ENCODE measurements at places on chromosomes 7 and 10. TPM values are rescaled to one million over a fixed set of nuclear protein-coding genes. Genes with fewer than 3 reads are reported as not detected.

Gene PPIF
- 564 TPM for polyA plus RNA-seq

Gene PITX3
- polyA plus RNA-seq, result not detected

Gene ABCB4
- polyA plus RNA-seq, result 28.6 TPM

Gene ADCYAP1R1
- 7.0 TPM for polyA plus RNA-seq

Gene PNLIPRP3
- polyA plus RNA-seq, result not detected

Gene HMX2
- polyA plus RNA-seq, result not detected

Gene TAS2R41
- not detected for polyA plus RNA-seq

Gene AOAH
- polyA plus RNA-seq, result 5.1 TPM

Gene CAMK1D
- polyA plus RNA-seq, result 2.3 TPM

Gene IDI2
- polyA plus RNA-seq, result not detected

Gene DNAJB9
- polyA plus RNA-seq, result 175 TPM

Gene OR2A12
- not detected for polyA plus RNA-seq

Gene PRLHR
- 1.3 TPM for polyA plus RNA-seq

Gene KLLN
- 0.24 TPM for polyA plus RNA-seq

Gene LLCFC1
- polyA plus RNA-seq, result not detected

Gene PAPSS2
- 463 TPM for polyA plus RNA-seq

Gene PRSS2
- polyA plus RNA-seq, result 4.4 TPM

Gene CALML3
- polyA plus RNA-seq, result not detected

Gene CPEB3
- polyA plus RNA-seq, result 1.6 TPM

Gene HOXA2
- polyA plus RNA-seq, result 2.0 TPM

Gene TRUB1
- 7.9 TPM for polyA plus RNA-seq

Gene OPN4
- 0.29 TPM for polyA plus RNA-seq

Gene NEUROD6
- not detected for polyA plus RNA-seq

Gene RALA
- polyA plus RNA-seq, result 26.3 TPM

Gene CYP2C9
- not detected for polyA plus RNA-seq

Gene CARD11
- polyA plus RNA-seq, result 4.7 TPM

Gene SKIDA1
- polyA plus RNA-seq, result 2.3 TPM

Gene JAZF1
- 25.8 TPM for polyA plus RNA-seq

Gene AKR1D1
- polyA plus RNA-seq, result 0.31 TPM

Gene FAM241B
- 4.6 TPM for polyA plus RNA-seq

Gene OR9A2
- polyA plus RNA-seq, result not detected

Gene DIP2C
- polyA plus RNA-seq, result 5.9 TPM

Gene GRID1
- polyA plus RNA-seq, result 2.2 TPM
